ENCODE measurements at places on chromosomes 2 and 18.

DNA sequence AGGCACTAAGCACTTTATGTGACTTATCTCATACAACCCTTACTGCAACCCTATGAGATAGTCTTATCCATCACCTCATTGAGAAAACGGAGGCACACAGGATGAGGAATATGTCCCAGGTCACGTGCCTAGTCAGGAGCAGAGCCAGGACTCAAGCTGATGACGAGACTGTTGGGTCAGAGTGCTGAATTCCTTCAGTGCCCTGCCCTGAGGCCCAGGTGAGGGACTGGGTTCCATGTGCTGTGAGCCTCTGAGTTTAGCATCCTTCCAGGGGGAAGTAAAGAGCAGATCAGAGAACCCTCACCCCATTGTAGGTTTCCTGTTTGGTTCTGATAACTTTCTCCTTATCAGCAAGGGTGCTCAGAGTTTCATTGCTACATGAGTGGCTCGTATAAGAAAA is 11.7 kb upstream of the EDAR start:
- H3K4me3 ChIP-seq, result no peak overlapping the region
- no peak overlapping the region for H3K27ac ChIP-seq
- DNase-seq, result no peak
- no peaks in the 10 kb centered on the region for H3K36me3 ChIP-seq
- H3K27me3 ChIP-seq, result no peaks in the 10 kb centered on the region

GRCh38 chr18:28588884-28589549 is 412.1 kb upstream of the CDH2 start:
- no peaks in the 10 kb centered on the region for H3K4me1 ChIP-seq
- DNase-seq, result no peak
- H3K36me3 ChIP-seq, result no peaks in the 10 kb centered on the region
- no peak overlapping the region for H3K4me3 ChIP-seq
- no peaks in the 10 kb centered on the region for H3K27me3 ChIP-seq

DNA sequence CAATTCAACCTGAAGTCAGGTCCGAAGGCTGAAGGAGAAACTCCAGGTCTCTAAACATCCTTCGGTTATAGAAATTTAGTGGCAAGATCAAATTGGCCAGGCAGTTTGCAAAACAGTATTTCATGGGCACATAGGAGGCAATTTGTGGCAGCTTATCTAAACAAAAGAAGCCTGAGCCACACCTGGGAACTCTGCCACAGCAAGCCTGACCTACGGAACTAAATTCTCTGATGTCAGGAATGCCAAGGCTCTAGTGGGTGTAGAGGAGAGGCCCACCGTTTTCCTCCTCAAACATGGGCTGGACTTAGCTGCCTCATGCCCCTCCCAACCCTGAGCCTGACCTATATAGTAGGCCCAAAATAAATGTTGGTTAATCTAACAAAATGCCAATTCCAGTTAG is 16.0 kb downstream of the SATB2 start:
- H3K4me3 ChIP-seq, result no peak overlapping the region
- H3K27me3 ChIP-seq, result no peaks in the 10 kb centered on the region
- H3K36me3 ChIP-seq, result no peaks in the 10 kb centered on the region
- H3K27ac ChIP-seq, result no peak overlapping the region

DNA sequence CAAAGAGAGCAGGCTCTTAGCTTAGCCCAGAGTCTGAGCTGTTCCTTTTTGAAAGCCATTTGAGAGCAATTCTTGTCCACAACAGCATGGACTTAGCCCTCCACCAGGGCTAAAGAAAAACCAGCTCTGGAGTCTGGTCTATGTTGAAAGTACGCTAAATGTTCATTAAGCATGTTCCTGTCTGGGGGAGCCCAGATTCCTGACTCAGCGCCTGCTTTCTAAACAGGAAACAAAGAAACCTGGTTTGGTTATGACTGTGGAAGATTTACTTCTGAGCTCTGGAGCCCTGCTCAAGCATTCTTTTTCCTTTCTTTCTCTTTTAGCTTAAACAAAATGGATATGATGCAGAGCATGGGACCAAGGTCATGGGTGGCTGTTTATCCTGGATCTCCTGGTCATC is 279.8 kb downstream of the RBM43 start:
- no peak overlapping the region for H3K4me3 ChIP-seq
- H3K27ac ChIP-seq, result no peak overlapping the region
- peaks cover 3% of the 10 kb centered on the region for H3K36me3 ChIP-seq
- no peak for DNase-seq
- peaks cover 16% of the 10 kb centered on the region for H3K4me1 ChIP-seq

- no peak overlapping the region for H3K4me3 ChIP-seq
- H3K27me3 ChIP-seq, result no peaks in the 10 kb centered on the region
- no peak overlapping the region for H3K27ac ChIP-seq
- peaks cover 7% of the 10 kb centered on the region for H3K4me1 ChIP-seq
- peaks cover 11% of the 10 kb centered on the region for H3K36me3 ChIP-seq
Measured at GRCh38 chr18:62953663-62954062, 238.3 kb downstream of the PHLPP1 start.

DNA sequence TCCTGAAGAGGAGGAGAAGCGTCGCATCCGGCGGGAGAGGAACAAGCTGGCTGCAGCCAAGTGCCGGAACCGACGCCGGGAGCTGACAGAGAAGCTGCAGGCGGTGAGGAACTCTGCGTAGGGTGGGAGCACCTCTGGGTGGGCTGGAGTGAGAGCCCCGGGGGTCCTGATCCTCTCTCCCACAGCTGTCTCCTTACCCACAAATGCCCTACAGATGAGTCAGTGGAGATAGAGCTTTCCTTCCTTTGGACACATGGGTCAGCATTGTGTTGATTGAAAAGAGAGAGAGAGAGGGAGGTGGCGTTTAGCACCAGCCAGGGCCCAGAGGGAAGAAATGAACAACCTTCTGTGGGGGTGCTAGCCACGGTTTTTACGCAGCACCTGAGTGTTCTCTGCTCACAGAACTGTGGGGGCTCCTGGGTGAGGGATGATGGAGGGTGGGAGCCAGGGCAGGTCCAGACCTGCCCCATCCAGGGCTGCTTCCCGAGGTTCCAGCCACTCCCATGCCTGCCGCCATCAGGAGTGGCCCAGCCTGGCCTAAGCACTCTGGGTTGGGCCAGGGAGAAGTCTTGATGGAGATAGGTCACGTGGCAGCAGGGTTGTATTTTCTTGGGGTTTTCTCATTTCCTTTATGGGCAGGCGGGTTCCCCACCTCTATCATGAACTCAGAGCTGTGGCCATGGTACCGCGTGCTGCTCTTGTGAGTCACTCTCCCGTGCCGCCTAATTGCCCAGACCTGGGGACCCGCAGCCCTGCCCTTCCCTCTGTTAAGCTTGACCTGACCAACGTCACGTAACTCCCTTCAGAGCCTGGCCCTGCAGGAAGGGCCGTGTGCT is 16.3 kb downstream of the FOSL2 start:
- no peak overlapping the region for H3K4me3 ChIP-seq
- no peaks in the 10 kb centered on the region for H3K36me3 ChIP-seq
- H3K27ac ChIP-seq, result no peak overlapping the region
- no peaks in the 10 kb centered on the region for H3K4me1 ChIP-seq
- H3K27me3 ChIP-seq, result no peaks in the 10 kb centered on the region

DNA sequence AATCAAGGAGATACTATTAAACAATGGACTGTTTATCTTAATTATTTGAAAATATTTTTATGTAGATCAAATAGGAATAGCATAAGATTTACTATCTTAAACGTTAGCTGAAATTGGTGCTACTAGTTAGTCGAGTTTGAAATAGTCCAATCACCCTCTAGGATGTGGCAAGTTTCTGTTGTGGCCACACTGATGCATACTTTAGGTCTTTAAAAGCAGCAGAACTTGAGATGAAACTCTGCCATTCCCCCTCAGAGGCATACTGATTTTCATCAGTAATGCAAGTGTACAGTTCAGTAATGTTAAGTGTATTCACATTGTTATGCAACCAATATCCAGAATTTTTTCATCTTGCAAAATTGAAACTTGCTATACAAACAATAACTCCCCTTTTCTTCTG is 151.8 kb downstream of the SLC4A10 start:
- H3K4me1 ChIP-seq, result no peaks in the 10 kb centered on the region
- H3K36me3 ChIP-seq, result no peaks in the 10 kb centered on the region
- peaks cover 3% of the 10 kb centered on the region for H3K27me3 ChIP-seq

GRCh38 chr2:28357055-28357454 is 35.6 kb upstream of the FOSL2 start:
- H3K4me3 ChIP-seq, result no peak overlapping the region
- no peak for DNase-seq
- H3K27me3 ChIP-seq, result no peaks in the 10 kb centered on the region
- H3K4me1 ChIP-seq, result peaks cover 12% of the 10 kb centered on the region

GRCh38 chr2:58448065-58448507 is 207.0 kb upstream of the FANCL start:
- peak overlapping the region; percentile 4 for H3K27ac ChIP-seq
- no peaks in the 10 kb centered on the region for H3K36me3 ChIP-seq

GRCh38 chr2:43214253-43214652 is 12.2 kb downstream of the ZFP36L2 start:
- DNase-seq, result no peak
- no peaks in the 10 kb centered on the region for H3K36me3 ChIP-seq
- H3K27me3 ChIP-seq, result no peaks in the 10 kb centered on the region

DNA sequence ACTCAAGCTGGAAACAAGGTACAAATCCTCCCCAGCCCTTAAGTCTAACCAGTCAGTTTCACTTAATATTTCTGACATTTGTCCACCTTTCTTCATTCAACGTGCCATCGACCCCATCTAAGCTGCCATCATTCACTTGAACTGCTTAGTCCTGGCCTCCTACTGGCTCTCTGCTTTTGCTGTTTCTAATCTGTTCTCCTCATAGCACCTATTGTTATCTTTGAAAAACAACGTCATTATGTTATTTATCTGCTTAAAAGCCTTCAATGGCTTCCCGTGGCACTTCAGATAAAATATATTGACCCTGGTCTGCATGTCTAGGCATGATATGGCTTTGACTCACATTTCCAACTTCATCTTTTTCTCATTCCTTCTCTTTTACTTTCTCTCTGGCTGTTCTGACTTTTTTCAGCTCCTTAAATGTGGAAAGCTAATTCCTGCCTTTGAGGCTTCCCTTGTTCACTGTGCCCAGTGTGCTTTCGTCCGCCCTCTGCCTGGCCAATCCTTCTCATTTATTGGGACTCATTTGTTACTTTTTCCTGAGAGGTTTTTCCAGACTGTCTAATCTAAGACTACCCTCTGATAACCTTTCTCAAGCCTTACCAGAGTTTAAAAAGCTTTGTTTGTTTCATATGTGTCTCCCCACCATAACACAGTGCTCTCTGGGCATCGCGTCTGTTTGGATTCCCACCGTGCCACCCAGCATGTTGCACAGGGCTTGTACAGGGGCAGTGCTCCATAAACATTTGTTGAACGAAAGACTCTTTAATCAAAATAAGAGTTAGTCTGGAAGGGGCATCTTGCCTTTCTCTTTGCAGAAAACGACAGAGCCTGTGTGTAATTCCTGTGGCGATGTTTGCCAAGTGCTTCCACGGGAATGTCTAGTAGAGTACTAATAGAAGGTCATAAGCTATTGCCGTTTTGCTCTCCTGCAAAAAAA is 183.9 kb downstream of the FMNL2 start:
- no peaks in the 10 kb centered on the region for H3K27me3 ChIP-seq
- no peak for DNase-seq
- no peak overlapping the region for H3K27ac ChIP-seq

- H3K27me3 ChIP-seq, result no peaks in the 10 kb centered on the region
- H3K4me3 ChIP-seq, result no peak overlapping the region
- no peak for DNase-seq
- H3K36me3 ChIP-seq, result peaks cover 3% of the 10 kb centered on the region
- H3K27ac ChIP-seq, result no peak overlapping the region
Measured at GRCh38 chr2:62150597-62151305, 45.2 kb upstream of the B3GNT2 start.

- H3K4me3 ChIP-seq, result no peak overlapping the region
- H3K4me1 ChIP-seq, result peaks cover 14% of the 10 kb centered on the region
- H3K27ac ChIP-seq, result no peak overlapping the region
- no peaks in the 10 kb centered on the region for H3K27me3 ChIP-seq
Measured at GRCh38 chr2:145909766-145910165, 1389.8 kb upstream of the ZEB2 start.
